ENCODE measurements at places on chromosomes 3 and 15.

GRCh38 chr15:62209821-62210220 lies 44.7 kb upstream of the C2CD4B start:
- DNase-seq: no peak

- DNase-seq: no peak
Observed at GRCh38 chr3:9301091-9301490, 51.6 kb upstream of the SRGAP3 start.

DNA sequence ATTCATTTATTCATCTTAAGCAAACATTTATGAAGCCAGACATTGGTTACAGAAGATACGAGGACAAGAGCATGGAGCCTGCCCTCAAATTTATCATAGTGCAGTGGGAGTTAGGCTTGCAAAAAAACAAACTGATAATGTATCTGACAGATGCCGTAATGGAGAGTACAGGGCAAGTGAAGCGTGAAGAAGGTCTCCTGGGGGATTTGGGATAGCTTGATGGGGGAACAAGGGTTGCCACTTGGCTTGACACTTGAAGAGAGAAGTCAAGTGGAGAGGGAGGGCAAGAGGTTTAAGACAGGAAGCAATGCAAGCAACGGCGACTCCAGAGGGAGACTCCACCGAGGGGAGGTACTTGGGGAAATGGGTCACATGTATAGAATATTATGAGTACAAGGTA lies 129.3 kb downstream of the SSR3 start:
- DNase-seq: no peak

DNA sequence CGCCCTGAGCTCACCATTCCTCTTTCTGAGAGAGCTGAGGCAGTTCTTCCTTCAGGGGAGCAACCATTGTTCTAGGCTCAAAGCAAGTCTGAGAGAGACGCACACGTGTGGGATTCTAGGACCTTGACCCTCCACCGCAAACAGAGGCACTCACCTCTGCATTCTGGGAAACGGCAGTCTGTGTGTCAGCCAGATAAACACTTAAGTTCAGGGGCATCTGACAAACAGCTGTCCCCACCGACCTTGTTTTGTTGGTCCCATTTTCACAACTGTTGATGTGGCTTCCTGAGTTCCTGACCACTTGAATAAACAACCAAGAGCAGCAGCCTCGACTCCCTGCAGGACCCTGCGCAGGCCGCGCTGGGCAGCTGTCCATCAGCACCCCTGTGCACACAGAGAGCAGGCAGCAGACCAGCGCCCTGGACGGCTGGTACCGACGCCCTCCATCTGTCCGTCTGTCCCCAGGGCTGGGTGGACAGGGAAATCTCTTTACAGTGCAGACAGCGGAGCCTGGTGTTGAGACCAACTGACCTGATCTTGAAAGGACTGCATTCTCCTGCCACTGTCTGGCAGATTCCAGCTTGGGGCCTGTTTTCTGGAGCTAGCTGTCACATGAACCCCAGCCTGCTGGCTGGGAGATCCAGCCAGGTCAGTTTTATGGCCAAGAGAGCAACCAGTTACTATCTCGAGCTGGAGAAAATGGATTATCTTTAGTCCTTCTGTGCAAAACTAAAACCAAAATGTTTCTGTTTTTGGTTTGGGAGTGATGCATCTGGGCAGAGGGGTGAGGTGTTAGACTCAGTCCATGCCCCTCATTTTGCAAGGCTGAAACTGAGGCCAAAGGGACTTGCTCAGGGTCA lies 64.2 kb downstream of the FAM43A start:
- DNase-seq: no peak

GRCh38 chr3:72141264-72141663 lies 356.3 kb upstream of the PROK2 start:
- no peak for DNase-seq

- no peak for DNase-seq
Observed at GRCh38 chr3:195407531-195408409, 35.0 kb downstream of the ACAP2 start.

- no peak for DNase-seq
Observed at GRCh38 chr3:49647741-49648140, 26.4 kb upstream of the APEH start.

- DNase-seq: no peak
Observed at GRCh38 chr3:47635536-47635935, 56.9 kb upstream of the CSPG5 start.

GRCh38 chr15:45156744-45157455 lies 27.1 kb downstream of the DUOX1 start:
- no peak for DNase-seq

- DNase-seq: no peak
Observed at GRCh38 chr15:41583795-41584194, 24.8 kb downstream of the TYRO3 start.

DNA sequence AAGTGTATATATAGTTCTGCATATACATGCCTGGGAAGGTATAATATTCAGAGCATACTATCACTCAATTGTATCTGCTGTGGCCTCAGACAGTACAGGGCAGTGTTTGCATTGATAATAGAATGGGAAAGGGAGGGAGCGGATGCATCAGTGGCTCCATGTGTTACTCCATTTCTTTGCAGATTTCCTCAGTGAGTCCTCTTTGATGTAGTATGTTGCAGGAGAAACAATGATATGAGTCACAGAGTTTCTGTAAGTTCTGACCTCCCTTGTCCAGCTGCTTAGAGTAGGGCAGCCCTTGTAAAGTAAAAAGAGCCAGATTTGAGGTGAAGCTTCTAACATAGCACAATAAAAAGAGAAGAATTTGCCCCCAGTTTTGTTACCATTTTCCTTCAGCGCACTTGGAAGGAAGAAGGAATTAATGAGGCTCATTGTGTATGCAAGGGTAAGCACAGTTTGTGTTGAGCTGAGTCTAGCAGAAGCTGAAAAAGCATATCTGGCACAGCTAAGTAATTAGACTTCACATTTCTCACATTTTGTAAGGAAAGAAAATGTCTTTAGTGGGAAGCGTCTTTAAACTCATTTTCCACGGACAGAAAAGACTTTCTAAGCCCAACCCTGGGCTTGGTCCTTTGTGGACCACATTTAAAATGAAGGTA lies 555.8 kb upstream of the IL12A start:
- no peak for DNase-seq

GRCh38 chr3:78026318-78026828 lies 986.5 kb downstream of the ROBO2 start:
- no peak for DNase-seq

DNA sequence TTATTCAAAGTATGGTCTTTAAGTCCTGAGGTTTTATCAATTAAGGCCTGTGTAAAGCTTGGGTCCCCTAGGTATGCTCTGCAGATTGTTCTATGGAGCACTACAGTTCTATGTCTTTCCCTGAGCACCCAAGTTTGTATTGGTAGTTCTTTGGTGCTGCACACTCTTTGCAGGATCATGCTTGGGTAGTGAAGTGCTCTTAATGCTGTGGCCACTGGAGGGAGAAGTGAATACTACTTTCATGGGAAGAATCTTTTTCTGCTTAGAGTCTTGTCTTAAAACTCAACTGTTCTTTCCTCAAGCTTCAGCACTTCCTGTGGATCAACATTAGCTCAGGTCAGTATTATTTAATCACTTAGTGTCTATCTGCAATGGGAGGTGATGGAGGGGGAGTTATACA lies 93.6 kb upstream of the CFAP20DC start:
- DNase-seq: no peak

DNA sequence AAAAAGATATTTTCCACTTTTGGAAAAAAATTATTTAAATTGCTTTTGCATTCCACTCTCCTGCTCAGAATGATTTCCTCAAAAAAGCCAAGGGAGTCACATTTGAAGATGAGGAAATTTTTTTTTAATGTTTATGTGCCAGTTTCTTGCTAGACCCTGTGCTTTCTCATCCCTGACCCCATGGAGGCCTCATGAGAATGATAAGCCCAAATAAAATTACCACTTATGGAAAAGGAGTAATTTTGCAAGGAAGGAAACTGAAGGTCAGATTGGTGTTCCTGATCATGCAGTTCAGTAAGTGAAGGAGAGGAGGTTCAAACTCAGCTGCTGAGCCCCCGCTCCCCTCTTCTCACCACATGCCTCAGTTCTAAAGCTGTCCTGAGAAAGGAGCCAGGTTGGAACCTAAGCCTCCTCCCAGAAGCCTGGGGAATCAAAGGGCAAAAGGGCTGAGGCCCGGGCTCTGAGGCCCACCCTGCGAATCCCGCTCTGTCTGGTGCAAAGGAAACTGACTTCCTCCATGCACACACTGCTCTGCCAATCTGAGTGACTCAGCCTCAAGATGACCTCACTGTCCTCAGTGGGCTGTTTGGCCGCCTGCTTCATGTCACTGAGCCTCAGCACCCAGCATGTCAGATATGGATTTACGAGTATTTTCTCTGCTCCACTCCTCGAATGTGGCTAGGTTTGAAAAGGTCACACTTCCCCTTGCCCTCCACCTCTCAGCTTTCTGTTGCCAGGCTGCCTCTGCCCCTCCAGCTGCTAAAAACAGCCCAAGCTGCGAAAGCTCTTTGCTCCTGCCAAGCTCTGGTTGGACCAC lies 56.9 kb upstream of the FLNB start:
- DNase-seq: no peak

- DNase-seq: no peak
Observed at GRCh38 chr3:149703466-149703865, 45.6 kb upstream of the WWTR1 start.

DNA sequence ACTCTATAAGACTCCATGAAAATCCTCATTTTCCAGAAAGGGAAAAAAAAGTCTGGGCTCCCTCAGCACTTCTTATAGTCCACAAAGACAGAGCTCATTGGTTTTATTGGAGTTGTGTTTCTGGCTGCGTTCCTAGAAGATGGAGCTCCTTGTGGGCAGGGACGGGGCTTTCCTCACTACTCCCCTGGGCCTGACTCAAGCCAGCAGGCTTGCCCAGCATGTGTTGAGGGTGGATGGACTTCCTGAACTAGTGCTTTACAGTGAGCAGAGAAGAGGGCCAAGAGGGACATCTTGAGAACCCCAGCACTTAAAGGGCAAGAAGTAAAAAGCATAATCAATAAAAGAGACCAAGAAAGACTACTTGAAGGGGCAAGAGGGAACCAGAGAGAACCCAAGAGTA lies 43.2 kb upstream of the EPHB1 start:
- DNase-seq: no peak

DNA sequence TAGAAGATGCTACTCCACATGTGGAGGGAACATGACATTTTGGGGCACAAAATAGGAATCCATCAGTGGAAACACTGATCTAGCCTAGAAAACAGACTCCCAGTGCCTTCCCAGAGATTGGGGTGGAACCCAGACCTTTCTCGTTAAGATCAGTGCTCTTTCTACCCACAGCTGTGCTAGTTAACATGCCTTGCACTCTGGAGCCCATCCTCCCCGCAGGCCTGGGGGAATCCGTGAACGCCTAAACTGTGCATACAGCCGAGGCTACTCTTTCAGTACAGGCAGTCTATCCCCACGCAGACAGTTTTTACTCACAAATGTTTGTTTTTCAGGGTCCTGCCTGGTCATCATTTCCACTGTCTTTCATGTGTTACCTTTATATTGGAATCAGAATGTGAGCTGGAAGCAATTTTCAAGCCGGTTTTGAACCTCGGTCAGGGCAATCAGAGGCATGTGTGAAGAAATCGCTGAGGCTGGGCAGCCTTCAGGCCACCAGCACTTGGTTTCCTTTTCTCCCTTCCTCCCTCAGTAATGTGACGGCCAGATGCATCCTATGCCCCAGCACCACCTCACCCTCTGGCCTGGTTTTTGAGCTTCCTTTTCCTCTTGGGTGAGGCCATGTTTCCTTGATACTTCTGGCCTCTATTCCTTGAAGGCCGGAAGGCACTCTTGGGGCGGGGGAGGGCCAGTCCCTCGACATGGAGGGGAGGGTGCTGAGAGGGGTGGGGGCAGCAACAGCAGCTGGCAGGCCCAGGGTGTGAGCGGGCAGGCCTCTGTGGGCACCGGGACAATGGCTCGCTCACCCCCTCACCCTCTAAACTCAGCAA lies 123.6 kb upstream of the GALNT15 start:
- DNase-seq: no peak

DNA sequence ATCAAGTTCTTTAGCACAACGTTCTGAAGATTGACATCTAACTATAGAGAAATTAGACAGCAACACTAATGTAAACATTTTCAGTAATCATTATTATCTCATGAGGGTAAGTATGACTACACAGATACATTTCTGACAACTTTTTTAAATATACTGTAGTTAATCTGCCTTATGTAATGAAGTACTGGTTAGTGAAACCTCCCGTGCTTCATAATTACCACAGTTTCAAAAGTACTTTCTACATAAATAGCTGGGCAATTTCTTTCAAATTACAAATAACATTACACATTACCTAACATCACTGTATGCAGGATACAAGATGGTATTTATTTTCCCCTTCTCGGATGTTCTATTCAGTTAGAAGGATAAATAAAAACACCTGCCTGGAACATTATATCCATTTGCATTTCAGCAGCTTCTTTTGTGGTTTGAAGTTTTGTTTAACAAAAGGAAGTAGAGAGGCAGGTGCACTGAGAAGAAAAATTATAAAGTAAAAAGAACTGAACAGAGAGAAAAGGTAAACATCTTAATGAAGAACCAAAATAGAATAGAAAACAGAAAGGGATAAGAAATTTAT lies 1241.5 kb upstream of the GBE1 start:
- DNase-seq: no peak

DNA sequence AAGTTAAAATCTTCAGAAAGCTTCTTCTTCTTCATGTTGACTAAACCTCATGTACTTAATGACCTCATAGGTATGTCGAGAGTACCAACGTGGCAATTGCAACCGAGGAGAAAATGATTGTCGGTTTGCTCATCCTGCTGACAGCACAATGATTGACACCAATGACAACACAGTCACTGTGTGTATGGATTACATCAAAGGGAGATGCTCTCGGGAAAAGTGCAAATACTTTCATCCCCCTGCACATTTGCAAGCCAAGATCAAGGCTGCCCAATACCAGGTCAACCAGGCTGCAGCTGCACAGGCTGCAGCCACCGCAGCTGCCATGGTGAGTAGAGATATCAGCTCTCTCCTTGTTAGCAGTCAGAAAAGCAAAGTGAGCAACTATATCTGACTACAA lies 176.5 kb downstream of the MBNL1 start:
- no peak for DNase-seq

DNA sequence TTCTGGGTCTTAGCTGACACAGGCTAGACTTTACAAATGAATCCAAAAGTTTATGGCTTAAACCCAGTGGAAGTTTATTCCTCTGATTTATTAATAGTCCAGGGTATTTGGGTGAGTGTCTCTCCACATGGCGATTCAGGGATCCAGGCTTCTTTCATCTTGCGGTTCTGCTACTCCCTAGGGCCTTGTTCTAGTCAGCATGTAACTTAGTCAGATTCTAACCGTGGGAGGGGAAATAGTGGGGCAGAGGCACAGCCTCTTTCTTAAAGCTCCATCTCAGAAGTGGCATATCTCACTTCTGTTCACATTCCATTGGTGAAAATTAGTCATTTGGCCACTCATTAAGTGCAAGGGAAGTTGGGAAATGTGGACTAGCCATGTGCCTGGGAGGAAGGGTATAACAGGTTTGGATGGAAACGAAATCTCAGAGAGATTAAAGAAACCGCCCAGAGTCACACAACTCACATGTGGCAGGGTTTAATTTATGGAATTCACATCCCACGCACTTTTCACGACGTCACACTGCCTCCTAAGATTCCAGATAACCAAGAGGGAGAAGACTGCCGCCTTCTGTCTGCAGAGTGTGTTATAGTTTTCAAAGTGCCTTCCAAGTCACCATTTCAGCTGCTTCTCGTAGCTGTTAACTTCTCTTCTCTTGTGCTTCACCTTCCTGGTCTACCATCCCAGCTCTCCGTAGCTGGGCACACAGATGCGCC lies 11.4 kb upstream of the RASGRF1 start:
- DNase-seq: no peak

- no peak for DNase-seq
Observed at GRCh38 chr3:16315623-16316022, 50.6 kb downstream of the OXNAD1 start.

GRCh38 chr3:115348951-115349745 lies 202.1 kb upstream of the ZBTB20 start:
- no peak for DNase-seq

- no peak for DNase-seq
Observed at GRCh38 chr3:152047465-152047864, 174.0 kb downstream of the SUCNR1 start.

All from smooth muscle cell of the brain vasculature (primary cell).